ENCODE measurements at places on chromosomes 11 and 22. TPM values are rescaled to one million over a fixed set of nuclear protein-coding genes. Genes with fewer than 3 reads are reported as not detected.

DNA sequence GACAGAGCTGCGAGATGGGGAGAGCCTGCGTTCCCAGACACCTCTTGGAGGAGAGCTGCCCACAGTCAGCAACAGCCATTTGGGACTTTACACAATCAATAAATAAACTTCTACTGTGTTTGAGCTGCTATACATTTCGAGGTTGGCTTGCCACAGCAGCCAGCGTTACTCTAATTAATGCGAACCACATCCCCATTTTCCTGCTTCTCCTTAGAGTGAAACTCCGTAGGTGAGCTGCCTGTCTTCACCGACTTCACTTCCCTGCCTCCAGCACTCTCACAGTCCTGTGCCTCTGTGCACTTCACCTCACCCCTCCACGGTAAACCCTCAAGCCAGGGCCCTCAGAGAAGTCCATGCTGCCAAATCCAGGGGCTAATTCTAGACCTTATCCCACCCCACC lies 5.9 kb upstream of the SLC22A12 start:
- no peak for DNase-seq

DNA sequence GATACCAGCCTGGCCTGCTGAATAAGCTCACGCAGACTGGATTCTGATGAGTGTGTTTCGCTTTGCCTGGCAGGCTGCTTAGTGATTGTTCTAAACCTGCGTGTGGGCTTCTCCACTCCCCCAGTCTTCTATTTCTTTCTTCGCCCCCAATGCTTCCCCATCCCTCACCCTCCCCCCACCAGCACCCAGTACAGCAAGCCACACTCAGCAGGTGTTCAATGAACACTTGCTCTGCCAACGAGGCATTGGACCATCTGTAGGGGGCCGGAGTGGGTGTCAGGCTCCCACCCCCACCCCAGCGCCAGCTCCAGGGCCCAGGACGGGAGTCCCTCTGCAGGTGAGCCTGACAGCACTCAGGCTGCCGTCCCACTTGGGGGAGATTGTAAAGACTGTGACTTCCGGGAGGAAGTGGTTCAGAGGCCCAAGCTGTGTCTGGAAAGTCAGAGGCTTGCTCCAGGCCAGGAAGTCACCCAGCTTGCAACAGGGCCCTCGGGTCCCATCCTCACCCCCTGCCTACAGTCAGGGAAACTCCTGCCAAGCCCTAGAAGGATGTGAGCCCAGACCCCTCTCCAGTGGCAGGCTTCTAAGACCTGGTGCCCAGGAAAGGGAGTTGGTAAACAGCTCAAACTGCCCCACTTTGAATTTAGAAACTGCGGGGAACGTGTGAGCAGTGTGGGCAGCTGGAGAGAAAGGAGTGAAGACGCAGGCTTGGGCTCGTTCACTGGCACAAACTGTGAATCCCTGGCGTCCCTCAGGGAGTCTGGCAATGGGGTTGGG lies 66.3 kb upstream of the PRDM11 start:
- DNase-seq = no peak

GRCh38 chr22:48902983-48903650 lies 924.6 kb downstream of the BRD1 start:
- no peak for DNase-seq

DNA sequence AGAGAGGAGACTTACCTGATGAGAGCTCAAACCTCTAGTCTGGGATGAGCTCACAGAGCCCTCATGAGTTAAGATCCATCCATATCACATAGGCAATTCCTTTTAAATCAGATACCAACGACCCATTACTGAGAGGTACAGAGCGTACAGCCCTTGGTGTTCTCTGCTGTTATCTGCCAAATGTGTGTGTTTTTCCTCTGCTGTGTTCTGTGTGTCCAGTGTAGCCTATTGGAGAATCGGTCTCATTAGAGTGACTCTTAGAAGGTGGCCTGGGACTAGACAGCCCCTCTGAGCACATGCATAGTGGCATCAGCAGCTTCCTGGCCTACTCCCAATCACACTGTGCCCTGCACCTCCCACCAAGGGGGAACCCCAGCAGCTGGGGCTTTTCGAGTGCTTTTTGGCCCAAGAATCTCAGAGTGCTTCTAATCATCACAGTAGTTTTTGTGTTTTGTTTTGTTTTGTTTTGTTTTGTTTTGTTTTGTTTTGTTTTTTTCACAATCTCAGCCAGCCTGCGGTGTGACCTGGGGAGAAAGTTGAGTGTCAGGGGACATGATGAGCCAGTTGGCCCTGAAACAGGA lies 25.4 kb downstream of the TP53AIP1 start:
- DNase-seq = no peak

- no peak for DNase-seq
These were observed 91.6 kb upstream of the SLC22A12 start for GRCh38 chr11:64499261-64500004.

DNA sequence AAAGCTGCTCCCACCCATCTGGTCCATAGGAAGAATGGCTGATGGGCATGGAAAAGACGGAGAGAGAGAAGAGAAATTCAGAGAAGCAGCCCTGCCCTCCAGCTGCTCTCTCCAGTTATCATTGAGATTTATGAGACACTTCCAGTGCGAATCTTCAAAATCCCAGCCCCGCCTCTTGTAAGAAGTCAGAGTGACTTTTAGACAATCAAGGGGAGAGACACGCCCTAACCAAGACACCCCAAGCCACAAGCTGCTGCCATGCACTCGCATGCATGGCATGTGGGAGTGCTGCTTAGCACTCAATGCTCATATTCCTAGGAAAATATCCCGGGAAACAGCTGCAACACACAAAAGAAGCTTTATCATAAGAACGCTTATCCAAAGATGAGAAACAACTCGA lies 110.6 kb upstream of the BID start:
- no peak for DNase-seq

DNA sequence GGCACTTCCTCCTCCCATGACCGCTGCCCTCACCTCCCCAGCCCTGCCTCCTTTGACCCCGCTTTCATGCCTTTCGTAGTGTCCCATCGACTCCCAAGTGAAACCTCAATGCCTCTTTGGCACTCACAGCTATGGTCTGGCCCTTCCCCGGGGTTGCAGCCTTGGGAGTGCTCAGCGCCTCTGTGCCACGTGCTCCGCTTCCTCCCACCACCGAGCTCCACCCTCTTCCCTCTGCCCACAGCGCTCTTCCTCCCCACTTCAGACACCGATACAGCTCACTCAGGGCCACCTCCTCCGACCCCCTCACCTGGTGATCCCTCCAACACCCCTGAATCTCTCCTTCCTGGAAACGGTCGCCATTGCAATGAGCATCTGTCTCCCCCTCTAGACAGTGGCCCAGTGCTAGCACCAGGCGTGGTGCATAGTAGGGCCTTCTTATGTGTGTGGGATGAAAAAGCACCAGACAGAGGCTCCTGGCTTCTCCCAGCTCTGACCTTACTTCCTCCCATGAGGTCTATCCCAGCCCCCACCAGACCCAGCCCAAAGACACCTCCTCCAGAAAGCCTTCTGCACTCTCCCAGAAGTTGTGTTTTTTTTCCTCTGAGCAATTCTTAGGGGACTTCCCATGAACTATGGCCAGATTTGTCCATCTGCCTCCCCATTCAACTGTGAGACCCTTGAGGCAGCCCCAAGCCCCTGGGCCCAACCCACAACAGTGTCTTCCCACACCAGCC lies 16.4 kb upstream of the SCGB1A1 start:
- DNase-seq = no peak

GRCh38 chr11:61781585-61781984 lies 10.8 kb downstream of the TMEM258 start:
- no peak for DNase-seq

GRCh38 chr11:11966826-11967668 lies 41.4 kb downstream of the DKK3 start:
- DNase-seq = peak; percentile 77

DNA sequence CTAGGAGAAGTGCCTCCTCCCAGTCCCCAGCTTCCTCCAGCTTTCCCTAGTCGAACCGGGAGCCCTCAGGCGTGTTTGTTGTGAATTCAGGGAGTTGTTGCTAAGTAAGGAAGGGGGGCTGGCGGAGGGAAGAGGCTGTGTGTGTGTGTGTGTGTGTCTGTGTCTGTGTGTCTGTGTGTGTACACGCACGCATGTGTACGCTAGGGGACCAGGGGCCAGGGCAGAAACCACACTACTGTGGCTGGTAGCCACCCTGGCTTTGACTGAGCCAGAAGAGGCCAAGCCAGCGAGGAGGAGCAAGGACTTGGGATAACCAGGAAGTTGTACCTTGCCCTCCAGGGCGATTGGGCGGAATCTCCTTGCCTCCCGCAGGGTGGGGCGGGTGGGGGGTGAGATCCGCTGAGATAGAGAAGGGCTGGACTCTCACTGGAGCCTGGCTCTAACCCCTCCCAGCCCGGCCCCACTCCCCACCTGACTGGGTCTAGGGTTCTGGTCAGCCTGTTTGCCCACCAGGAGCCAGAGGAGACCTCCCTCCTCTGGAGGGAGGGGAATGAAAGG lies 7.5 kb downstream of the BCL9L start:
- peak; percentile 53 for DNase-seq

- peak; percentile 10 for DNase-seq
These were observed 4.3 kb upstream of the OR51V1 start for GRCh38 chr11:5204787-5205186.

DNA sequence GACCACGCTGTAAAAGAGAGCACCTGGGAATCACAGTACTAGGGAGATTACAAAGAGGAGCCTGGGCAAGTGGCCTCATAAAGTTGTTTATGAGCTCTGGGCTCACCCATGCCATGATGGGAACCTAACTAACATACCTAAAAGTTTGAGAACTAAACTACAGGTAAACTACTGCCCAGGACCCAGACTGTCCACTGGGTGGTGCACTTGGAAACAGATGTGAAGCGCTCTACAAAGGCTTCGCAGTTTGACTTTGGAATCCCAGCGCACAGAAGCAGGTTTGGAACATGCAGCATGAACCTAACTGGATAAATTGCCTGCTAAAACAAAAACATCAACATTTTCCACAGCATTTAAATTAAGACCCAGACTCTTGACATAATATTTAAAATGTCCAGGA lies 418.6 kb downstream of the FAM181B start:
- DNase-seq = peak; percentile 16

DNA sequence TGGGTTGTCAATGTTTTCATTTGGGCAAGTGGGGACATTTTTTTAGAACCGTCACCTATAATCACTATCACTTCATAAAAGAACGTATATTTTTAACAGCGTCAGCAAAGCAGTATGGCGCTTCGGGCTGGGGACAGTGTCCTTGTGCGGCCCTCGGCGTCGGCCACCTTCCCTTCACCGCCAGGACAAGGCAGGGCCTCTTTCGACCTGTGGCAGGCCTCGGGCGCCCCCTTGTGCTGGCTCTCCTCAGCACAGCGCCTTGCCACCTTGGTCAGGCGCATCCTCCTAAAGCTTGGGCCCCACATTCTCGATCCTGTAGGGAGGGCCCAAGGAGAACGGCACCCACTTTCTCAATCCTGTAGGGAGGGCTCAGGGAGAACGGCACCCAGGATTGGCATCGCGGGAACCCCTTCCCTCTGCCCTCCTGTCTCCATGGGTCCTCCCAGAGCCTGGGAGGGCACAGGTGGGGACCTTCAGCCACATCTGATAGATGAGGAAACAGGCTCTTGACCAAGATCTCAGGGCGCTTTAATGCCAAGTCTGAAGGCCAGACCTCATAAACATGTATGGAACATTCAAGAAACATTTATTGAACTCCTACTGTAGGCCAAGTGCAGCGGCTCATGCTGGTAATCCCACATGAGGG lies 11.5 kb upstream of the FADD start:
- peak; percentile 88 for DNase-seq

GRCh38 chr22:48240148-48240934 lies 1477.9 kb downstream of the TBC1D22A start:
- no peak for DNase-seq

- DNase-seq = no peak
These were observed 1.2 kb downstream of the CPT1B start for GRCh38 chr22:50576806-50577696.

- DNase-seq = no peak
These were observed 133.7 kb upstream of the SEZ6L start for GRCh38 chr22:26035523-26035922.

DNA sequence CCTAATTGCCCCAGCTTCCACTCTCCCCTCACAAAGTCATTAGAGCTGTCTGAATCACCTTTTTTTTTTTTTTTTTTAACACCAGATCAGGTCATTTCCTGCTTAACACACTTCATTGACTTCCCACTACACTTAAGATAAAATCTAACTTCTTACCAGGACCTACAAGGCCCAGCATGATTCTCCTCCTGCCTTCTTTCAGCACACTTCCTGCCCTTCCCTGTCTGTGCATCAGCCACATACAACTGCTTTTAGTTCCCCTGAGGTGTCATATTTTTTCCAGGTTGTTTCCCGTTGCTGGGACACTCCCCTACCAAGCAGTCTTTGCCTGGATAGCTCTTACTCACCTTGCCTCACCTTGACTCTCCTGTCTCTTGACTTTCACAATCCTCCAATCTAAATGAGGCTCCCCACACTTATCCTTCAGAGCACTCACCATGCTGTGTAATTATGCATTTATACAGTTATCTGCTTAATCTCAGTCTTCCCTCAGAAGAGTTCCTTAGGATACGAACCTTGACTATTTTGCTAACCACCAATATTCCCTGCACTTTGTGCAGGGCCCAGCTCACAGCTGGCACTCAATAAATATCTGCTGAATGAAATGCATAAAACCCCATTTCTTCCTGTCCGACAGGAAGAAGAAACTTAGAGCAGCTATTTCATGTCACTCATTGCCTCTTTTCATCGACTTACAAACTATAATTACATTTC lies 96.6 kb upstream of the AKIP1 start:
- DNase-seq = no peak

DNA sequence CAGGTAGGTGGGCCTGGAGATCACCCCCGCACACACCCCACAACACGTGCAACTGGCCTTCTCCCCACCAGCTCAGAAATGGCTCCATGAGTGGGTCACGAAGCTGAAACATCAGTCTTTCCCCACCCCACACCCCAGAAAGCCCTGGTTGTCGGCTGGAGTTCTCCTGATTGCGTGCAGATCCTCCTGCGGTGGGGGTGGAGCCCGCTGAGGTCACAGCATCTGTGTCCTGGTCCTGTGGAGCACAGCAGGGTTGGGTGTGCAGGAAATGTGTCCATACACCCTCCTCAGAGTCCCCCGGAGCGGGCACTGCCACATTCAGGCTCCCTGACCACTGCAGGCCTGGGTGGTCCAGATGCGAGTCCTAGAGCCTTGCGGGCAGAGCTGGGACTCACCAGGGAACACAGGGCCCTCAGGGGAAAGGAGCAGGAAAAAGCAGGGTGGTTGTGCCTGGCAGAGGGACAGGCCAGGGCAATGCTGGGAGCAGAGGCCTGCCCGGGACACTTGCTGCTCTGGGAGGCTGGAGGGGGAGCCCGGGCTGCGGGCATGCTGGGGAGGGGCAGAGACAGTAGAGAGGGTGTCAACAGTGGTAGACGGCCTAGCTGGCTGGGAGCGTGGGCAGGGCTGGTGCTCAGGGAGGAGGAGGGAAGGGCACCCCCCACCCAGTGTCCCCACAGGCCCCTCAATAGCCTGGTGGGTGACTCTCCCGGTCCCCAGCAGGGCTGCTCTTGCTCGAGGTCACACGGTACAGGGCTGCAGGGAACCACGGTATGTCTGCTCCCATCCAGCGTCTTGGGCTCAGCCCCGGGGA lies 42.4 kb upstream of the PPARA start:
- DNase-seq = peak; percentile 76

PICK1 gene
- polyA plus RNA-seq = 42.8 TPM

SEC14L2 gene
- 16.1 TPM for polyA plus RNA-seq

MFNG gene
- polyA plus RNA-seq = 0.18 TPM

CENATAC gene
- 19.8 TPM for polyA plus RNA-seq

SORL1 gene
- 6.1 TPM for polyA plus RNA-seq

CRYBB2 gene
- polyA plus RNA-seq = 0.69 TPM

HMOX1 gene
- polyA plus RNA-seq = 13.7 TPM

TRIM48 gene
- polyA plus RNA-seq = not detected

CDC42EP1 gene
- polyA plus RNA-seq = 24.9 TPM

MIAT gene
- polyA plus RNA-seq = 10.4 TPM

RIBC2 gene
- not detected for polyA plus RNA-seq
